T-cell (primary cell): ENCODE measurements at places on chromosomes 7 and 10.

GRCh38 chr10:109475711-109476421 lies 447.4 kb downstream of the XPNPEP1 start:
- DNase-seq = no peak

DNA sequence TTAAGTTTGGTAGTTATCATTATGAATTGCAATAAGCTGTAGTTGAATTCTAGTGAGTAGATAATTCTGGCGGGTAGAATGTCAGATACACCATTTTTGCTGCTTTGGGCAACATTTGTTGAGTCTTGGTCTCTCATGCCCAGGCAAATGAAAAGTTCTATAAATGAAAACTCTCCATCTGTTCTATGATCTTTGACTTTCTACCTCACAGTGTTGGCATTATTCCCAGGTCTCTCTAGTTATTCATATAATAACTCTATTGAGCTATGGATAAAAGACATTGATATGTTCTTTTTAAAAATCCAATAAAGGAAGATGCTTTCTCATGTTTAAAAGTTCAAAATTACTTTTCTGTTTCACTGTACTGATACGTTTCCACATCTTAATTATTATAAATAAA lies 415.3 kb upstream of the SEMA3D start:
- DNase-seq = no peak

DNA sequence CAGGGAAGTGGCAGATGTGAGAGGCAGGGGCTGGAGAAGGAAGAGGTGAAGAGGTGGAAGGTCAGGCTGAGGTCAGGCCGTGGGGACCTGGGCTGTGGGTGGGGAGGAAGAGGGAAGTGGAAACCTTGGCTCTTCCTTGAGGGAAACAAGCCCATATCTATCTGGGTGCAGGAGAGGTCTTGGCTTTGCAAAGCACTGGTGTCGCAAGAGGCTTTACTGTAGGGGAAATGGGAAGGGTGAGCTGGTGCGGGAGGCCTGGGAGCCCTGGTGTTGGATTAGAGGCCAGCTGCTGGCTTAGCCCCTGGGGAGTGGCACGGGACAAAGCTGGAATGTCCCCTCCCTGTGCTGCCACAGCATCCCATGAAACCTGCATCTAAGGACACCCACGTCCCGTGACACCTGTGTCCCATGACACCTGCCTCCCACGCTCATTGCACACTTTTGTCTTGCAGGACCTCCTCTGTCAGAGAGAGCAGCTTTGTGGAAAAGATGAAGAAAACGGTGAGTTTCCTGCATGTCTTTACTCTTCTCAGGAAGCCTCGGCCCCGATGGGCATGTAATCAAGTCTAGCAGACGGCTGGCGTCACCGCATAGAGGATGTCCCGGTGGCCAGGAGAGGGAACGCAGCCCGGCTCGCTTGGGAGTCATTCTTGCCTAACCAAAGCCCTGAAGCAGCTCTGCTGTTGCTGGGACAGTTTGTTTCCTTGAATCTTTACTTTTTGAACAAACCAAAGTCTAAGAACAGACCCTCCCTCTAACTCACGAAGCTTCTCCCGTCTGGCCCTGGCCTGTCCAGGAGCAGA lies 22.2 kb downstream of the TMEM120A start:
- DNase-seq = no peak

DNA sequence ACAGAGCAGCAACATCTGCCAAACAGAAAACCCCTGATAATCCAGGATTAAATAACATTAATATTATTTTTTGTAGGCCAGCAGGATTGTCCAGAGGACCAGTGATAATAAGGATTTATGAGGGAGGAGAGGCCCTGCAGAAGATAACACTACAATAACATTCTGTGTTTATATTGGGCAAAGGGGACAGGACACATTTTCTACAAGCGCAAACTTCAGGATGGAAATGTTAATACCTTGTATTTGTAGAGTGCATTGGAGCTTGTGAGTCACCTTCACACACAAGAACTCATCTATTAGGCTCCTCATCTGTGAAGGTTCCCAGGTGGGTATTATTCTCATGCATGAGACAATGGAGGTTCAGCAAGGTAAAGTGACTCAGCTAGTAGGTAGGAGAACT lies 51.0 kb downstream of the BAMBI start:
- no peak for DNase-seq

DNA sequence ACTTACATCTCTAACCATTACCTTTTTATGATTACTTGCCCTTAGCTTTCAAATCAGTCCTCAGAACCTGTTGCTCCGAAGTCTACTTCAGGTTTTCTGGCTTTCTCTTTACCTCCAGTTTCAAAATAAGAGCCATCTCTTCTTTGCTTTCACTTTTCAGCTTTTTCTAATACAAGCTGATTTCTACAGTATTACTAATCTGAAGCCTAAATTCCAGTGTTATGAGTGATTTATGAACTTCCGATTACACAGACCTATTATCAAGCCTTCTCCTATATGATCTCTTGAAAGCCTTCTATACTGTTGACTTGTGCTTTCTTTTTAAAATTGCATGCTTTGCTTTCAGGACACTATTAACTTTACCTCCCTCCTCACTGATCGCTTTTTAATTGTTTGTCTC lies 1307.8 kb upstream of the CELF2 start:
- DNase-seq = no peak

- no peak for DNase-seq
These were observed 45.3 kb upstream of the MALRD1 start for GRCh38 chr10:19003341-19003740.

DNA sequence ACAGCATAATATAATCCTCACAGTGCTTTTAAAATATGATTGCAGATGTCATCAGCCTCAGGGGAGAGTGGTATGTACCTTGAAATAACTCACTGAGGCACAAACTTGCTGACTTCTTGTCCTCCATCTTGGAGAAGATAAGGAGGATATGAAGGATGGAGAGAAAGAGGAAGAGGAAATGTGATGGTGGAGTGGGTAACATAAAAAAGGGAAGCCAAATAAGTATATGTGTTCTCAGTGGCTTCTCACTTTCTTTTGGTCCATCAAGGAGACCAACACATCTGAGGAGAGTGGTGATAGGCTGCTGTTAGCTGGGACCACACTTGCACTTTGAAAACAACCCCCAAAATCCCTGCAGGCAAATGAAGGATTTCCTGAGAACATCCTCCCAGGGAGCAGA lies 21.6 kb upstream of the ZNF37A start:
- no peak for DNase-seq

DNA sequence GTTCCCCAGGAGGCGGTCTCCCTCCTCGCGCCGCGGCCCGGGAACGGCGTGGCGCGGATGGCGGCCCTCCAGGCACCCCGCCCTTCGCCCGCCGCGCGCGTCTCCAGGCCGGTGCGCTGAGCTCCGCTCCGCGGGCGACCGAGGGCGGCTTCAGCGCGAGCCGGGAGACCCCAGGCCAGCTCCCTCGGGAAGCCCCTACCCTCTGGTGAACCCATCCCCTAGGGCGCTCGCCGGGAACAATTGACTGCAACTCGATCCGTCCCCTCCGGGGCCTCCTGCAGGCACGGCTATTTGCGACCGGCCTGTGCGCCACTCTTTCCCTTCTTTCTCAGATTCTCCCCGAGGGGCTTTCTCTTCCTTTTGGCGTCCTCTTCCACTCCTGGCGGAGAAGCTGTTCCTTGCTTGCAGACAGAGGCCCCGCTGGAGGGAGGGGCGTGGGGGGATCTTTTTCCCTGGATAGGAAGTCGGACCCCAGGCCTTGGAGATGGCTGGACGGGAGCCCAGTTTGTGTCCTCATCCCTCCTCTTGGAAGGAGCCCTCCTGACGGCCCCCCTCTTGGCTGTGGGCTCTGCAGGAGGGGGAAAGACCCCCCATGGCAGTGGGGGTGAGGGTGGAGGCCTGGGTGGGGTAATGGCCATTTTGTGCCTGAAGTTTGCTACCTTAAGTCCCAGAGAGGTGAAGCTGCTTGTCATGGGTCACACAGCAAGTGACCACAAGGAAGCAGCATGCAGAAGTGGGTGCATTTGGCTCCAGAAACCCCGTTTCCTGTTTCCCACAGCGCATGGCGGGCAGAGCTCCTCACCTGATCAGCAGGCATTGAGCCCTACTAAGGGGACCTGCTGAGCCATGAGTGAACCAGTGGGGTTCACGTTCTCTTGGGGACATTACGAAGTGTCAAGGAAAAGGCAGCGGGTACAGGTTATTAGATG lies 171.2 kb upstream of the TNRC18 start:
- no peak for DNase-seq

- no peak for DNase-seq
These were observed at the start of gene SFTPA2 for GRCh38 chr10:79560160-79560709. SFTPA2 (minus strand) TSS chr10:79560407; CDS start chr10:79559483, 924 bp downstream.

- no peak for DNase-seq
These were observed 18.3 kb downstream of the KLLN start for GRCh38 chr10:87844837-87845623.

GRCh38 chr7:51066405-51066882 lies 250.2 kb downstream of the COBL start:
- no peak for DNase-seq

DNA sequence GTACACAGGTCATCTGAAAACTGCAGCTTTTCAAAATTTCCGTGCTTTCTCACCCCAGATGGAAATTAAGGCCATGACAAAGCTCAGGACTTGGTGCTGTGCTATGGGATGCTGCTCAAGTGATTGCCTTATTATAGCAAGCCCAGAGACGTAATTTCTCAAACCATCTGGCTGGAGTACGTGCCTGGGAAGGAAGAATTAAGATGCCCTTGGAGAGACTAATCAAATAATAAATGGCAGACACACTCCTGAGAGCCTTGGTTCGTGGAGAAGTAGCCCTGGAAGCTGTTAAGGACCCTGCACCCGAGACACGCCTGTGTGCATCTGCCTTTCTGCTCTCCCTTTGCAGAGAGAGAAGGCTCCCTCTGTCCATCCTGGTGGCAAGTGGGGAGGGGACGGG lies 38.3 kb upstream of the PRLHR start:
- DNase-seq = no peak

DNA sequence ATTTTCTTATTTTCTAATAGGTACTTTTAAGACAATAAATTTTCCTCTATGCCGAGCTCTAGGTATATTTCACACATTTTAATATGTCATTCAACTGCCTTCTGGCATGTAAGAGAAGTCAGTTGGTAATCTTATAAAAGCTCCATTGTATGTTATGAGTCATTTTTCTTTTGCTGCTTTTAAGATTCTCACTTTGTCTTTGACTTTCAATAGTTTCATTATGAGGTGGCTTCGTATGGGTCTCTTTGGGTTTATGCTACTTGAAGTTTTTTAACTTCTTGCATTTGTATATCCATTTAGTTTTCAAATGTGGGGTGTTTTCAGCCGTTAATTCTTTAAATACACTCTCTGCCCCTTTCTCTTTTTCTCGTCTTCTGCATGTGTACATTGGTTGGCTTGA lies 80.5 kb downstream of the ABCA13 start:
- no peak for DNase-seq

- DNase-seq = no peak
These were observed 199.5 kb downstream of the ZNF438 start for GRCh38 chr10:30832001-30832748.

DNA sequence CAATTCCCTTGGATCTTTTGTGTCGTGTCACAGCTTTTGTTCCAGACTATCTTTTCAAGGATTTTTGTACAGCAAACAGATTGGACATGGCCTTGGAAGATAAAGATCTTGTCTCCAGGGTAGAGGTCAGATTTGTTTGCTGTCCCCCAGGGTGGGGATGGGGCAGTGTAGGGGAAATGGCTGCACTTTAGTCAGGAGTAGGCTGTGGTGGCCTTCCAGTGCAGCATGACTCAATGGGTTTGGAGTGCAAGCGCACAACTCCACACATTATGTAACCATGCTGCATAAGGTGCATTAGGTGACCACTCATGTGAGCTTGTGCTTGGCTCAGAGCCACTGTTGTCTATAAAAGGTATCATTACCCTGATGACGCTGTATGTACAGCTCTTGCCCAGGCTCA lies 23.9 kb upstream of the ADAMTS14 start:
- no peak for DNase-seq

GRCh38 chr10:115856580-115856979 lies 416.4 kb downstream of the GFRA1 start:
- DNase-seq = no peak

DNA sequence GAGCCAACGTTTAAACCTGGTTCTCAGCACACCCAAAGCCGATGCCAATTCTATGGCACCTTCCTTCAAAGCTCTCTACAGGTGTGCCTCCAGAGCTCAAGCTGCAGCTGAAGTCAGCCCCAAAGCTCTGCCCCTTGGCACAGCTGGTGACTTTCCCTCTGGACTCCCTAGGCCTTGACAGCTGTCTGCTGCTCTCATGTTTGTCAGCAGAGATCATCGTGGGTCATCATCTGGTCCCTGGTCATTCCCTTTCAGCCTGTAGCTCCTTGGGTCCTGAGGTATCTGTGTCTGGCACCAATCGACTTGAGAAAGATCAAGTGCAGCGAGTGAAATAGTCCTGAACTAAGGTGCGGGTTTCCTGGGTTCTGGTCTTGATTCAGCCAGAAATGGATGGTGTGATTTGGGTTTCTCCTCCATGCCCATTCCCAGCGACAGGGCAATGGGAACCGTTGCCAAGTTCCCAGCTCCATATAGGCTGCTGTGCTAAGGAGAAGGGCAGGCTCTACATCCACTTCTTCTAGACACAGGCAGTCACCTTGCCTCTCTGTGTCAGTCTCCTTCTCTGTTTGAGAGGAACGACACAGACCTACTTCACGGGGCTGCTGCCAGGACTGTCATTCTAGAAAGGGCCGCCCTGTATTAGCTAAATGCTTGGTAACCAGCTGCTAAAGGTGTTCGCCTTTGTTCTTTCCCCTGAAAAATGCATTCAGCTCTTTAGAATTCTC lies 3.6 kb downstream of the PKD1L1 start:
- no peak for DNase-seq

DNA sequence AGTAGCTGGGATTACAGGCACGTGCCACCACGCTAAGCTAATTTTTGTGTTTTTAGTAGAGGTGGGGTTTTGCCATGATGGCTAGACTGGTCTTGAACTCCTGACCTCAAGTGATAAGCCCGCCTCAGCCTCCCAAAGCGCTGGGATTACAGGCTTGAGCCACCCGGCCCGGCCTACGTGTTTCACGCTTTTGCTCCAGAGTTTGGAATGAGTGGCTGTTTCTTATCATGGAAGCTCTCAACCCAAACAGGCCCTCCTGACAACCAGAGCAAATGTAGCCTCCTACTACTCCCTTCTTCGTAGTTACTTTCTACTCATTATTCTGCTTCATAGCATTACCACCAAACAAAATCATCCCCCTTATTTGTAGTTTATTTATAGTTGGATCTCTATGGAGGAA lies 26.8 kb upstream of the CASD1 start:
- no peak for DNase-seq

DNA sequence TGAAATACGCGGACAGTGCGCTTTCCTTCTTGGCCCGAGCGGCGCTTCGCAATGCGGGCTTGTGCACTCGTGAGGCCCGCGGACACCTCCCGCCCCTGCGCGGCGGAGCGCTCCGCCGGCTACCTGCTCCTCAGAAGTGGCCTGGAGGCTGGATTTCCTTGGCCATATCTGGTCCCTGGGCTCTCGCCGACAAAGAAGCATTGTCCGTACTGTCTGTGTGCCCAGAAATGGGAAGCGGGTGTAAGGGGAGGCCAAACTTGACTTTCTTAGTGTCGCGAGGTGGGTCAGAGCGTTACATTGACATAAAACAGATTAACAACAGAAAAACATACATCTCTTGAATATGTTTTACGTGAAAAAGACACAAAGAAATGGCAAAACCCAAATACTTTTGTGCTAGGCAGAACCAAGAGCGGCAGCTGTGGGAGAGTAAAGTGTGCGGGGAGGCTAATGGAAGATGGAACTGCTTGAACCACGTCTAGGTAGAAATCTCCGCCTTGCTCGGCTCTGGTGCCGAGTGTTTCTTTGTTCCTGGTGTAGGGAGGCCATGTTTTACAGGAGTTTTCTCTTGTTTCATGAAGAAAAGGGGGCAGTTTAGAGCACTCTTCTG lies 1.4 kb downstream of the LANCL2 start:
- no peak for DNase-seq

GRCh38 chr7:46286957-46287356 lies 365.9 kb upstream of the IGFBP3 start:
- no peak for DNase-seq
